EH (cell line): ENCODE measurements at places on chromosomes 4 and X.

- DNase-seq = no peak
These were observed 75.6 kb upstream of the BCOR start for GRCh38 chrX:40173143-40174000.

GRCh38 chrX:121308276-121308805 is 260.9 kb downstream of the GLUD2 start:
- peak; percentile 58 for DNase-seq

GRCh38 chr4:22440999-22441398 is 74.9 kb downstream of the ADGRA3 start:
- no peak for DNase-seq

- peak; percentile 60 for DNase-seq
These were observed 170.7 kb downstream of the SLIT2 start for GRCh38 chr4:20422398-20422797.

DNA sequence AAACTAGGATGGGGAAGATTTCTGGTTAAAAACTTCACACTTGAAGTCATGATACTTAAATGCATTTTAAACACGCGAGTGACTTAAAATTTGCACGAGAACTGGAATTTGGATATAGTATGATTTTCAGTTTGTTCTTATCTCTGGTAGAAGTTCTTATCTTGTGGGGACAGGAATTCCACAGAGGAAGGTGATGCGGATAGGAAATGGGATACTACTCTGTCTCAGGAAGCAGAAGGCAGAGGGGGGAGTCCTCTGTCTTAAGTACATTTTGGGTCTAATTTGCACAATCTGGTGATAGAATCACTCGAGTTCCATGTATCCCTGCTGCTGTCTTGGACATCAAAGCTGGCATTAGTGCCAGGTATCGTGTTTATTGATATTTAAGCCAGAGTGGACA is 53.3 kb downstream of the TLL1 start:
- no peak for DNase-seq

GRCh38 chr4:95394752-95395306 is 153.9 kb downstream of the UNC5C start:
- DNase-seq = no peak

DNA sequence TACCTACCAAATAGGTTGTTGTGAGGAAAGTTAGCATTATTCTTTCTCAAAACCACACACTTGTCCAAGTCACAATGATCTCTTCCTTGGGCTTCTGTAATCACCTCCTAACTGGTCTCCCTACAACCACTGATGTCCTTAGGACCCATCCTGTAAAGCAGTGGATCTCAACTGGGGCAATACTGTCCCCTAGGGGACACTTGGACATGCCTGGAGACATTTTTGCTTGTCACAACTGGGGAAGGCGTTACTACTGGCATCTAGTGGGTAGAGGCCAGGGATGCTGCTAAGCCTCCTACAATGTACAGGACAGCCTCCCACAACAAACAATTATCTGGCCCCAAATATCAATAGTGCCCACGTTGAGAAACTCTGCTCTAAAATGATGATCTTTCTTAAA is 118.7 kb upstream of the AP1S2 start:
- DNase-seq = peak; percentile 65

DNA sequence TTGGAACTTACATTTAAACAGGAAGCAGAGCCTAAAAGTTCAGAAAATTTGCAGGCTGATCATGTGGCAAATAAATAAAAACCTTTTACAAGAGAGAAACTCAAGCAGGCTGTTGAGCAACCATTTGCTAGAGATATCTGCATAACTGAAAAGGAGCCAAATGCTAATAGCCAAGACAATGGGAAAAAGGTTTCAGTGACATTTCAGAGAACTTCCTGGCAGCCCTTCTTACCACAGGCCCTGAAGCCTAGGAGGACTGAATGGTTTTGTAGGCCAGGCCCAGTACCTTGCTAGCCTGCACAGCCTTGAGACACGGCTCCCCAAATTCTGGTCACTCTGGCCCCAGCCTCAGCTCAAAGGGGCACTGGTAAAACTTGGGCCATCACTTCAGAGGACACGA is 945.1 kb downstream of the ADGRL3 start:
- DNase-seq = no peak

DNA sequence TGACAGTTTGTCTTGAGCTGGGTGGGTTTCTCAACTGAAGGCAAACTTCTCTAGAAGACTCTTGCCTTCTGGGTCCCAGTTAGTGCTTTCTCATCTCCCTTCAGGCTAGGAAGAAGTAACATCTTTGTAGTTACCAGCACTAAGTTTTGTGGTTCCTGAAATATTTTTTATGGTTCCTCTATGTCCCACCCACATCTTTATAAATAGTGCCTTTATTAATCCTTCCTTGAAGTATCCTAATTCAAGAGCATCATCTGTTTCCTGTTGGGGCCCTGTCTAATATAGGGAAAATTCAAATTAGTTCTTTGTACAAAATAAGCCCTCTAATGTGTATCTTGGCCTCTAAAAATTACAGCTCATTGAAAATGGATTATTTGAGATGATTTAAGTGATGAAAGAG is 147.4 kb upstream of the MAOA start:
- no peak for DNase-seq

GRCh38 chr4:99490286-99490685 is 20.5 kb upstream of the C4orf17 start:
- no peak for DNase-seq

- DNase-seq = peak; percentile 82
These were observed 173.0 kb downstream of the ANK2 start for GRCh38 chr4:113222471-113222870.

DNA sequence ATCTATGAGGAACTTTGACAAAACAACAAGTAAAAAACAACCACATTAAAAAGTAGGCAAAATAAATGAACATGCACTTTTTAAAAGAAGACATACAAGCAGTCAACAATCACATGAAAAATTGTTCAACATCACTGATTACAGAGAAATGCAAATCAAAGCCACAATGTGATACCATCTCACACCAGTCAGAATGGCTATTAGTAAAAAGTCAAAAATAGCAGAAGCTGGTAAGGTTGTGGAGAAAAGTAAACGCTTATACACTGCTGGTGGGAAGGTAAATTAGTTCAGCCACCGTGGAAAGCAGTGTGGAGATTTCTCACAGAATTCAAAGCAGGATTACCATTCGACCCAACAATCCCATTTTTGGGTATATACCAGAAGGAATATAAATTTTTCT is 17.0 kb upstream of the LNX1 start:
- DNase-seq = no peak
